ENCODE measurements at places on chromosomes 6 and 20.

GRCh38 chr6:35310265-35310831 is 12.7 kb downstream of the DEF6 start:
- H3K27me3 ChIP-seq = no peaks in the 10 kb centered on the region
- peaks cover 88% of the 10 kb centered on the region for H3K4me1 ChIP-seq
- peak overlapping the region; percentile 97 for H3K27ac ChIP-seq
- H3K36me3 ChIP-seq = peaks cover 80% of the 10 kb centered on the region
- peak; percentile 46 for DNase-seq
- H3K4me3 ChIP-seq = peak overlapping the region; percentile 49

DNA sequence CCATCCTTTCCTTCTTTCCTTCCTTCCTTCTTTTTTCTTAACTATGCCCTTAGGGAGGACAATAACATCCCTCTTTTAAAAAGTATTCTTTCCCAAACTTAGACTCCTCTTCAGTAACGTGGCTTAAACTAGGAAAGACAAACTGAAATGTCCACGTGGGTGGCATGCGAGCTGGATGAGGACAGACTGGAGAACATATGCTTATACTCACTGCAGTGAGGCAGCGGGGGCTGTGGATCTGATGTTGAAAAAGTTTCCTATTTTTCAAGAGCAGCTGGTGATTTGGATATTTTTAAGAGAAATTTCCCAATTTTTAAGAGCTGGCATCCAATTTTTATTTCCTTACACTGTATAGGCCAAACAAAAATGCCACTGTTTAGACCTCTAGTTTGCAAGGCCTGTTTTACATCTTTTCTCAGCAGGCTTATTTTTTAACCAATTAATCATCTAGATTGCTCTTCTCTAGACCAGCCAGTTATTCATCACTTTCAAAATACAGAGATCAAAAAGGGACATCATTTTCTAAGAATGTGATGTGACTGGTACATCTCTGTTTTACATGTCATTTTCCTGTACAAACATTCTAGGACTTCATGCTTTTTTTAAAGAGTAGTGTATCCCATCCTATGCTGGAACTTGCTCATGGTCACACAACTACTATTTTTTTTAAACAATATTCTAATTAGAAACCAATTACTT is 226.5 kb downstream of the BTBD9 start:
- H3K4me3 ChIP-seq = no peak overlapping the region
- no peak overlapping the region for H3K27ac ChIP-seq
- H3K36me3 ChIP-seq = no peaks in the 10 kb centered on the region
- no peak for DNase-seq

DNA sequence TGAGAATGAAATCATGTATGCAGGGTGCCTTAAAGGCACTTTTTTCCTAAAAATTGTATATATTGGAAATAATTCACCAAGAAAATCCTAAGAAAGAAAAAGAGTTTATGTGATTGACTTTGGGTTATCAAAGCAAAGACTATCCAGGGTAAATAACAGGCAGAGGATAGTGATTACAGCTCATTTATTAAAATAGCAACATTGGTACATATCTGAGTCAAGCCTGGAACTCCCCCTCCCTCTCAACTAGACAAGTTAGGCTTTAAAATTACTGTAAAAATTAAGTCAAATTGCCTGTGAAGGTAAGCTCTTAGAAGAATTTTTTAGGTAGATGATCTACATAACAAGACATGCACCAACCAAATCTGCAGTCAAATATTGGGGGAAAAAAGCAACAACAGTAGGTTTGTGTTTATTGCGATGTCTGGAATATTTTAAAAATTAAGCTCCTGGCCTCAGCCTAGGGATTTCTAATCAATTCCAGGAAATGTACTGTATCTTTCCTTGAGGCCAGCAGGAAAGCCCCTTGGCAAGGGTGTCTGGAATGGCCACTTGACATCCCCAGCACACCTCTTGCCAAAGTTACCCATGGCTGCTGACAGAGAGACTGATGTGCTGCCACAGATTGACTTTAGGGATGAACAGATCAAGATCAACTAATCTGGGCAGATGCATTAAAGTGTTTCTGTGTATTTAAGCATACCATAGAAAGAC is 31.2 kb upstream of the HBS1L start:
- no peak for DNase-seq
- H3K4me1 ChIP-seq = peaks cover 58% of the 10 kb centered on the region
- peak overlapping the region; percentile 94 for H3K27ac ChIP-seq
- peaks cover 13% of the 10 kb centered on the region for H3K36me3 ChIP-seq
- H3K27me3 ChIP-seq = no peaks in the 10 kb centered on the region
- peak overlapping the region; percentile 53 for H3K4me3 ChIP-seq

DNA sequence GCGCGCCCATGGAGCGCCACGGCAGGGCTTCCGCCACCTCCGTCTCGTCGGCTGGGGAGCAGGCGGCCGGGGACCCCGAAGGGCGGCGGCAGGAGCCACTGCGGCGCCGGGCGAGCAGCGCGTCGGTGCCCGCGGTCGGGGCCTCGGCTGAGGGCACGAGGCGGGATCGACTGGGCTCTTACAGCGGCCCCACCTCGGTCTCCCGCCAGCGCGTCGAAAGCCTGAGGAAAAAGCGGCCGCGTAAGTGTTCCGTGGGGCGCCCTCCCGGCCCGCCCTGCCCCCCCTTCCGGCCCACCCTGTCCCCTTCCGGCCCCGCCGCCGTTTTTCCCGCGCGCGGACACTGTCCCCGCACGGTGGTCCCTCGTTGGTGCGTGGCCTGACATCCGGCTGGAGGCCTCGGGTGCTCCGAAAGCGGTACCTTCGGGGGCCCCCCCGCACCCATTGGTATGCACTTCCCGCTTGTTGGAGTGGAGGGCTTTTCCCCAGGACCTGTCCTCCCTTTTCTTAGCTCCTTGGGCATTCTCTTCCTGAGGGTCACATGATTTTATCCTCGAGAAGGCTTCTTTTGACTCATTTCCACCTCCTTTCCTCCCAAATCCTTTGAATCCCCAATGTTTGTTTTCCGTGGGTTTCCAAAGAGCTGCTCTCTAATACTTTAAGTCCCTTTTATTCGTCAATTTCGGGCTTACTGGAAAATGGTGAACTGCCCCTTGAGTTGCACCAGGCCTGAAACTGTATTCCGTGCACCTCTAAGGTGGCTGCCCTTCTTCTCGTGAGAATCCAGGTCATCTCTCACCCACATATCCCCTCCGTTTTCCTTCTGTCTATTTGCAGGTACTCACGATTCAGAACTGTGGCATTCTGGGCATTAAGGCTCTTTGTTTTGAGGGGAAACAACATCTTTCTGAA is 556 bp downstream of the PANK2 start:
- peaks cover 4% of the 10 kb centered on the region for H3K27me3 ChIP-seq
- H3K4me1 ChIP-seq = peaks cover 54% of the 10 kb centered on the region
- H3K36me3 ChIP-seq = peaks cover 51% of the 10 kb centered on the region
- peak; percentile 65 for DNase-seq
- peak overlapping the region; percentile 100 for H3K4me3 ChIP-seq
- peak overlapping the region; percentile 98 for H3K27ac ChIP-seq

DNA sequence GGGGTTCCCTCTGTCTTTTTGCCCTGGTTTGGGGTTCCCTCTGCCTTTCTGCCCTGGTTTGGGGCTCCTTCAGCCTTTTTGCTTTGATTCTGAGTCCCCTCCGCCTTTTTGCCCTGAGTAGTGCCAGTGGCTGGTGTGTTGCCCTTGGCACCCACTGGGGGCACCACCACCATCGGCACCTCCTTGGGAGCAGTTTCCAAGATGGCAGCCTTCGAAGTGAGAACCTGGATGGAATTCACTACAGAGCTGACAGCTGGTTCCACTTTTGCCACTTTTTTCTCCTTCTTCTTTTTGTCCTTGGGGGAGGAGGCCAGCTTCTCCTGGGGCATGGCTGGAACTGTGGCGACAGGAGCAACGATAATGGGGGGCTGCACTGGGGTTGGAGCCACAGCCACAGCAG is 22.2 kb downstream of the RRBP1 start:
- H3K4me1 ChIP-seq = peaks cover 34% of the 10 kb centered on the region
- no peak overlapping the region for H3K4me3 ChIP-seq
- DNase-seq = no peak
- H3K27me3 ChIP-seq = no peaks in the 10 kb centered on the region
- peaks cover 37% of the 10 kb centered on the region for H3K36me3 ChIP-seq
- H3K27ac ChIP-seq = no peak overlapping the region

GRCh38 chr6:31829633-31830283 is 2.2 kb downstream of the HSPA1B start:
- H3K36me3 ChIP-seq = peaks cover 10% of the 10 kb centered on the region
- DNase-seq = no peak

- H3K36me3 ChIP-seq = no peaks in the 10 kb centered on the region
- no peak for DNase-seq
- H3K27me3 ChIP-seq = no peaks in the 10 kb centered on the region
- H3K27ac ChIP-seq = no peak overlapping the region
- no peaks in the 10 kb centered on the region for H3K4me1 ChIP-seq
Observed at GRCh38 chr20:13062789-13063188, 54.0 kb downstream of the SPTLC3 start.

GRCh38 chr6:169808608-169808967 is 57.2 kb downstream of the ERMARD start:
- H3K27me3 ChIP-seq = peaks cover 69% of the 10 kb centered on the region
- H3K4me3 ChIP-seq = no peak overlapping the region
- no peak for DNase-seq
- H3K36me3 ChIP-seq = no peaks in the 10 kb centered on the region
- H3K4me1 ChIP-seq = peaks cover 36% of the 10 kb centered on the region

GRCh38 chr6:19333936-19334335 is 503.2 kb upstream of the ID4 start:
- no peak overlapping the region for H3K27ac ChIP-seq
- H3K36me3 ChIP-seq = no peaks in the 10 kb centered on the region
- H3K4me3 ChIP-seq = no peak overlapping the region
- H3K27me3 ChIP-seq = no peaks in the 10 kb centered on the region

DNA sequence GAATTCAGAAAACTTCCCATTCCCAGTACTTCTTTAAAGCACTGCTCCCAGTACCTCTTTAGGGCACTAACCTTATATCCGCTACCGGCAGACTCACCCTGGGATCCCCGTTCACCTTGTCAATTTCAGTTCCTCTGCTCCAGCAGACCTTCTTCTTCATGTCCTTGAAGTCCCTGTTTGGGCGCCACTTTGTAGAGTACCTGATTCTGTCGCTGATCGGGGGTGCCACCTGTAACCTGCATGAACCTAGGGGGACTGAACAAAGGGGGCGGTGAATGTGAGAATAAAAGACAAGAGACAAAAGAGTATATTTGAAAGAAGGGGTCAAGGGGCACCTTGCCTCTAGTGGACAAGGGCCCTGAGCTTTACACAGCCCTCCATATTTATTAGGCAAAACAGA is 4.9 kb upstream of the GINS1 start:
- H3K4me1 ChIP-seq = peaks cover 9% of the 10 kb centered on the region
- no peak overlapping the region for H3K4me3 ChIP-seq
- H3K27me3 ChIP-seq = peaks cover 5% of the 10 kb centered on the region
- no peak overlapping the region for H3K27ac ChIP-seq
- H3K36me3 ChIP-seq = no peaks in the 10 kb centered on the region

GRCh38 chr20:50815162-50815989 is 20.5 kb downstream of the BCAS4 start:
- peak overlapping the region; percentile 83 for H3K27ac ChIP-seq
- peak overlapping the region; percentile 46 for H3K4me3 ChIP-seq
- peaks cover 52% of the 10 kb centered on the region for H3K4me1 ChIP-seq
- H3K36me3 ChIP-seq = peaks cover 11% of the 10 kb centered on the region
- peak; percentile 26 for DNase-seq

GRCh38 chr6:47377971-47378370 is 68.3 kb upstream of the TNFRSF21 start:
- DNase-seq = no peak
- no peak overlapping the region for H3K27ac ChIP-seq
- peaks cover 19% of the 10 kb centered on the region for H3K27me3 ChIP-seq
- H3K36me3 ChIP-seq = no peaks in the 10 kb centered on the region
- no peak overlapping the region for H3K4me3 ChIP-seq

GRCh38 chr6:170013815-170014214 is 262.4 kb downstream of the ERMARD start:
- no peaks in the 10 kb centered on the region for H3K4me1 ChIP-seq
- H3K4me3 ChIP-seq = no peak overlapping the region
- DNase-seq = no peak

DNA sequence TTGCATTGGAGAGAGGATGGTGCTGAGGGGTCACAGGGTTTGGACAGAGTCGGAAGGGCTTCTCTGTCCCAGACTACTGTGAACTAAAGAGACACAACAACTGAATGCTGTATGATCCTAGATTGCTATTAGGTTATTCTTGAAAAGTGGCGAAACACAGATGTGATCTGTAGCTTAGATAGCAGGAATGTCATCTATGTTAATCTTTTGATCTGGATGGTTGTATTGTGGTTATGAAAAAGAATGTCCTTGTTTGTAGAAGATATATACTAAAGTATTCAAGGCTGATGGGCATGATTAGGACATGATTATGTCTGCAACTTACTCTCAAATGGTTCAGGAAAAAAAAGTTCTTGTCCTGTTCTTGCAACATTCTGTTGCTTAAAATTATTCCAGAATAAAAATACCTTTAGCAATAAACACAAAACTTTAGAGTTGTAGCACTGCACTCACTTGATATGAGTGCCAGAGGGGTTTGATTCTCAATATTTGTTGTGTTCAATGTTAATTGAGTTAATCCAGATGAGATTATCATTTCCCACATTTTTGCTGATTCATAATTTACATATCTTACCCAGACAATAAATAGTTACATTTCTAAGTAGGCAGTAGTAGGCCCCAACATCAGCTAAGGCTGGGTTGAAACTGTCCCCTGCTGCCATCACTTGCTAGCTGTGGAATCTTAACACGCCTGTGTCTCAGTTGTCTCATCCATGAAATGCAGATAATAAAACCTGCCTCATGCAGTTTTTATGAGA is 645.2 kb downstream of the KIF16B start:
- no peaks in the 10 kb centered on the region for H3K36me3 ChIP-seq

Data from activated naive CD4-positive, alpha-beta T cell treated with anti-CD3 and anti-CD28 coated beads, Interleukin-2, amount 10 ng/mL, durations not matched to agents 7 days and 5 days (primary cell).